Tibial artery (tissue), 4 donors: ENCODE measurements at places on chromosomes 1 and 21.

DNA sequence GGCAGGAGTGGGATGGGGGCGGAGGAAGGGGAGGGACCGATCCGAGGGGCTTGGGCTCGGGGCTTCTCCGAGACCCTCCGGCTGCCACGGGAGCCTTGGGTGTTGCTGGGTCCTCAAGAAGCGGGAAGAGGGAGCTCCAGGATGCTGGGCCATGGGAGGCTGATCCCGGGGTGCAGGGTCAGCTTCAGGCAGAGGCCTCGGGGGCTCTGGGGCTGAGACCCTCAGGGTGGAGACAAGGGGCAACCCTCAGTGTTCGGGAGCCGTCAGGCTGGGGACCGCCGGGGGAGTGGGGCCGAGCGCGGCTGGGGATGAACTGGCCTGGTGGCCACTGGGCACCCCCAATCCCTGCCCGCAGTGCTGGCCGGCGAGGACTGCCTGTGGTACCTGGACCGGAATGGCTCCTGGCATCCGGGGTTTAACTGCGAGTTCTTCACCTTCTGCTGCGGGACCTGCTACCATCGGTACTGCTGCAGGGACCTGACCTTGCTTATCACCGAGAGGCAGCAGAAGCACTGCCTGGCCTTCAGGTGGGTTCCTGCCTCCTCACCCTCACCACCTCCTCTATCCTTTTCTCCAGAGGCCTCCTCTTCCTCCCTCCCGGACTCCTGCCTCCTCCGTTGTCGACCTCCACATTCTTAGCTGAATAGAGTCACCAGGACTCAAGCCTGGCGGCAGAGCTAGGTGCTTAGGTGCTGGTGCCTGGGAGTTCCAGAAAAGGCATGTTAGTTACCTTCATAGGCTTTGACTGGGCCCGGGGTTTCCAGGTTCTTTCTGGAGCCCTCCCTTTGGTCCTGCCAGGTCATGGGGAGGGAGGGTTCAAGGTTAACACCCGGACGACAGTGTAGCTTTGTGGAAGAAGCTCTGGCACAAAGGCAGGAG lies 631 bp downstream of the SHISA4 start:
- DNase-seq = peak; percentile 25

GRCh38 chr1:227815468-227816409 lies at the start of gene PRSS38:
Gene PRSS38 (plus strand): TSS chr1:227815675. CDS start chr1:227815717, 42 bp downstream.
- no peak for DNase-seq

- no peak for DNase-seq
These were observed 12.6 kb upstream of the KLF18 start for GRCh38 chr1:44154049-44154448.

DNA sequence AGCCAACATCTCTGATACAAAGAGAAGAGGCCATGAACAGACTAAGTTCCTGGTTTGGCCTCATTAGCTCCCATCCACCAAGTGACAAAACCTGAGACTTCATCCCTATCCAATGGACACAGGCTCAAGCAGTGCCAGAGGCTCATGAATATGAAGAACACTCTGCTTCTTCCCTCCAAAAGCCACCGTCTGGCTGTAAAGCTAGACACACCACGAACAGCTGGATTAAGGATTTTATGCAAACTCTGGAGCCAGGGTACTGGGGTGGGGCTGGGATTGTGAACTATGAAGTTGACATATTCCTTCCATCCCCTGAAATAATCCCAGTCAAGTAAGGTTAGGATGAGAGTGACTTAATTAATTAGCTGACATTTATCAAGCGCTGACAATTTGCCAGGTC lies 139.4 kb downstream of the CSMD2 start:
- no peak for DNase-seq

DNA sequence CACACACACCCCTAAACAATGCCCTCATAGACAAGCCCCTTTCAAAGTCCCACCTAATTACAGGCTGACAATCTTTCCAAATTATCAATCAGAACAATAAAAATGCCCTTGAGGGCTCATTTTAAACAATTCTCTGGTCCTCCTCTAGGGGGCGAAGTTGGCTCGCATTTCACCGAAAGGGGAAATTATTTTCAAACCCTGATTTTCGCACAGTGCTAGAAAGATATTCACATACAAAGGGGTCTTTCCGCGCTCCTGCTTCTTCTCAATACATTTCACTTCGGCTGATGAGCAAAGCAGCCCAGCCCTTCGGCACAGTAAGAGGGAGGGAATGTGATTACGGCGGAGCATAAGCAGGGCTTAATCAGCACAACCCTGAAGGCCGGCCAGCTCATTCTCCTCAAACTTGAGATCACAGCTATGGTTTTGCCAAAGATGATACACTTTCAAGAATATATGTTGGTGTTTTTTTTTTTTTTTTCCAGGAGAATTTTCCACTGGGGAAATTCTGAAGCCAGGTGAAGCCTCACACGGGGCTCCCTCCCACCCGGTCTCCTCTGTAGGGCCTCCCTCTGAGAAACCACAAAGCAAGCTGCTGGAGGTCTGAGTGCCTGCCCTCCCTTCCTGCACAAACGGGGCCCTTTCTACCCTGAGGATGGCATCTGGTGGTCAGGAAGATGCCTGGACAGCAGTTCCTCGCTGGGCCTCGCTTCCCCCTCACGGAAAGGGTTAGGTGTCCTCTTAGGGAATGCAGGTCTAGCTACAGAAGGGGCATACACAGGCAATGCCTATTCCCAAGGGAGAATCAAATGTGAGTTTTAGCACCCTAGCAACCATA lies 66.9 kb downstream of the GNG12 start:
- no peak for DNase-seq

- no peak for DNase-seq
These were observed 13.7 kb downstream of the NMNAT2 start for GRCh38 chr1:183404476-183404875.

GRCh38 chr1:1020000-1020404 lies at the start of gene AGRN:
Gene AGRN (plus strand): TSS chr1:1020120. CDS start chr1:1020173, 53 bp downstream.
- no peak for DNase-seq

DNA sequence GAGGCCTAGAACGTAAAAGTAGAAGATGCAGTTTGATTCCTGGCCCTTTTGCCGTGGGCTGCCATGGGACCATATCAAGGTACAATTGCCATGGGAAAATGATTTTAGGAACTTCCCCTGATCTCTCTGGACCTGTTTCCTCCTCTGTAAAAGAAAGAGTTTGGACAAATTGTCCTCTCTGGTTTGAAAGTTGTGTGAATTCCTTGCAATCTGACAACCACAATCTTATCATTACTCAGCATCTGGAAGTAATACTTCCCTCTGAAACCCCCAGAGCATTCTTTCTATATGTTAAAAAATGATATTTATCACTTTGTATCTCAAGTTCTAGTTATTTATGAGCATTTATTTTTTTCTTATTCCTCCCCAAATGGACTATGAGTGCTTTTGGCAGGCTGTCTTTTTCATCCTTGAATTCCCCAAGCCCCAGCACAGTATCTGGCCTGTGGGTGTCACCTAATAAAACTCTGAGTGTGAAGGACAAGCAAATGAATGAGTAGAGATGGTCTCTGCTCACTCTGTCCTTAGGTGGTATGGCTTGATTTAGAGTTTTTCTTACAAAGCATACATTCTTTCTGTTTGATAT lies 181.1 kb downstream of the DYRK1A start:
- DNase-seq = no peak

GRCh38 chr21:44379991-44380865 lies 26.8 kb downstream of the TRPM2 start:
- DNase-seq = no peak

DNA sequence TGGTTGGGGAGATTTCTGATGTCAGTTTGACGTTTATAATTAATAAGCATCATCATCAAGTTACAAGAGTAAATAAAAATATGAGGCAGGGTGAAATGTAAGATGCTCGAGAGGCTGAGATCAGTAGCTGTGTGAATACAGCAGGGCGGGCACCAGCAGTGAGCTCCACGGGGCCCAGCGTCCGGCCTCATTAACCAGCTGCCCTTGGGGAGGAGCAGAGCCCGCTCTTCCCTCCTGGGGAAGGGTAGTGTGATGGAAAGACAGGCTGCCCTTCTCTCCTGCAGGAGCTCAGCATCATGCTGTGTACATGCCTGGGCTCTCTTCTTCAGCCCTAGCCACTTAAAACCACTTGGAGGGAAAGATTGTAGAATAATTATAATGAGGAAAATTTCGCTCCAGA lies 23.4 kb downstream of the PDE9A start:
- DNase-seq = no peak

DNA sequence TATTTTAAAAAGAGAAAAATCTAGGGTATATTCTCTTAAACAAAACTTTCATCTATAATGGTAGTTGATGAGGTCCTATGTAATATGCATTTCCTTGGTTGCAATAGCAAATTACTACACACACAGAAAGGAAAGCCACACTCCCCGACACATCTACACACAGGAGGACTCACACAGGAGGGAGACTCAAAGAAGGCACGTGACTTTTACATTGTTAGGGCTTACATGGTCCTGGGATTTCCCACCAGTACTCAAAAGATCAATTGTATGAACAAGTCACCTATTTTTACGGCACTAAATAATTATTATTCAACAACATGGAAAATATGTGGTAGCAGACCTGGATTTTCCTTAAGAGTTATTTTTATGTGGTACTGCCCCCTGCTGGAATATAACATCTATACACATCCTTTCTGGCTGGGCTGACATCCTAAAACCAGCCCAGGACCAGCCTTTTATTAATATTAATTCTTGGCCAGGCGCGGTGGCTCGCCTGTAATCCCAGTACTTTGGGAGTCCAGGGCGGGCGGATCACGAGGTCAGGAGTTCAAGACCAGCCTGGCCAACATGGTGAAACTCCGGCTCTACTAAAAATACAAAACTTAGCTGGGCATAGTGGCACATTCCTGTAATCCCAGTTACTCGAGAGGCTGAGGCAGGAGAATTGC lies 33.9 kb upstream of the LGALS8 start:
- DNase-seq = no peak

- no peak for DNase-seq
These were observed 6.4 kb upstream of the CTNNBIP1 start for GRCh38 chr1:9916452-9916851.
